Smooth muscle cell of trachea (primary cell): ENCODE measurements at places on chromosomes 6 and 20. TPM values are rescaled to one million over a fixed set of nuclear protein-coding genes. Genes with fewer than 3 reads are reported as not detected.

POM121L2 gene
- not detected in 2 replicates for total RNA-seq

CCN6 gene
- total RNA-seq, result not detected in 2 replicates

MKKS gene
- 6.6 and 8.0 TPM in 2 replicates for total RNA-seq

TMEM74B gene
- total RNA-seq, result 0.15 TPM in 1 of 2 replicates, not detected in the other

RIPOR2 gene
- total RNA-seq, result 0.15 and 0.83 TPM in 2 replicates

TREML1 gene
- total RNA-seq, result not detected in 2 replicates

SIRPD gene
- total RNA-seq, result not detected in 2 replicates

DOK5 gene
- total RNA-seq, result 27.5 and 38.7 TPM in 2 replicates

CRISP2 gene
- total RNA-seq, result not detected in 2 replicates
